ENCODE measurements at places on chromosomes 7 and 10.

DNA sequence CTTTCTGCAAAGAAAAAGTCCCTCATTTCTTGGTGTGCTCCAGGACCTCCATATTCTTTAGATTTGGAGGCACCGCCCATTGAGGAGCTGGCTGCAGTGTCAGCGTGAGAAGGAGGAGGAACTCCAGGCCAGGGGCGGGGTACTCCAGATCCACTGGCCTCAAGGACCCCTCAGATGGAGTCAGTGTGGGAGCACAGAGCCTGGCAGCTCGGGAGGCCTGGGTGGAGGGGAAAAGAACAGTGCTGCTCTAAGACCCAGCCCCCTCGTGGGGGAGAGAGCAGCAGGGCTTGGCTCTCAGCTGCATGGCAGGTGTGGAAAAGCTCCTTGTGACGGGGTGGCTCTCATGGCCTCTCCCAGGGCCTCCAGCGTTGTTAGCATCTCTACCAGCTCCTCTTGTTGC lies 70.5 kb downstream of the ITGB1 start:
- no peak for DNase-seq

DNA sequence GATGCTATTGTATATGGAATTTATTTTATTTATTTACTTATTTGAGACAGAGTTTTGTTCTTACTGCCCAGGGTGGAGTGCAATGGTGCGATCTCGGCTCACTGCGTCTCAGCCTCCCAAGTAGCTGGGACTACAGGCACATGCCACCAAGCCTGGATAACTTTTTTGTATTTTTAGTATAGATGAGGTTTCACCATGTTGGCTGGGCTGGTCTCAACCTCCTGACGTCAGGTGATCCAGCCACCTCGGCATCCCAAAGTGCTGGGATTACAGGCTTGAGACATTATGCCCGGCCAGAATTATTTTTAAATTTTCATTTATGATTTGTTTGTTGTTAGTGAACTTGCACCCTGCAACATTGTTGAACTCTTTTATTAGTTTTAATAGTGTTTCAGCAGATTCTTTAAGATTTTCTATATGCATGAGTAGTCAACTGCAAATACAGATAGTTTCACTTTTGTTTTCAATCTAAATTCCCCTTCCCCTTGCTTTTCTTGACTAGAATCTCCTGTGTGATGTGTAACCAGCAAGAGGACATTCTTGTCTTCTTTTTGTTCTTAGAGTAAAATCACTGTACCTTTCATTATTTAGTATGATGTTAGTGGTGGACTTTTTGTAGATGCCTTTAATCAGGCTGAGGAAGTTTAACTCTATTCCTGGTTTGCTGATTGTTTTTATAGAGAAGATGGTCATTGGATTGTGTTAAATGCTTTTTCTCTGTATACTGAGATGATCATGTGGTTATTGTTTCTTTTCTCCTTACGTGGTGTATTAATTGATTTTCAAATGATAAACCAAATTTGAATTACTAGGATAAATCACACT lies 27.8 kb downstream of the ZNF33A start:
- no peak for DNase-seq

- DNase-seq, result no peak
Measured at GRCh38 chr7:74329225-74329624, 40.0 kb downstream of the CLIP2 start.

- DNase-seq, result peak; percentile 81
Measured at GRCh38 chr7:137682596-137682995, 164.2 kb downstream of the DGKI start.

GRCh38 chr10:5949009-5949759 lies 28.2 kb downstream of the IL15RA start:
- DNase-seq, result peak; percentile 62

DNA sequence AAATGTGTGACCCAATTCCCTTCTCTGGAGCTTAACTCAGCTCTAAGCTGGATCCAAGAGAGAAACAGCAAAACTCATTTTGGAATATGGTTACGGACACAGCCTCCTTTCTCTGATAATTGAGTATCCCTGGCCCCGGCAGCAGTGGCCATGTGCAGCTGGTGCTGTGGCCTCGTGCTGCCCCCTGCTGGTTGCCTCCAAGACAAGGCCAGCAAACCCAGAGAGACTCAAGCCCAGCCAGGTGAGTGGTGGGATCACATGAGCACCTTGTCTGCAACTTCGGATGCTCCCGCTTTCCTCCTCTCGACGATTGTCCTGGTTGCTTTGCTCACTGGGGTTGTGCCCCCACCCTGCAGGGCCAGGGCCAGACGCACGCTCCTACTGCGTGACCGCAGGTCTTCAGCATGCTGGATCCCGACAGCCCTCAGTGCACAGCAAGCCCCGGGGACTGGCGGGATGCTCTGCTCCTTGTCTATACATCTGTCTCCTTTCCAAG lies 19.4 kb downstream of the SFTPD start:
- DNase-seq, result peak; percentile 63

DNA sequence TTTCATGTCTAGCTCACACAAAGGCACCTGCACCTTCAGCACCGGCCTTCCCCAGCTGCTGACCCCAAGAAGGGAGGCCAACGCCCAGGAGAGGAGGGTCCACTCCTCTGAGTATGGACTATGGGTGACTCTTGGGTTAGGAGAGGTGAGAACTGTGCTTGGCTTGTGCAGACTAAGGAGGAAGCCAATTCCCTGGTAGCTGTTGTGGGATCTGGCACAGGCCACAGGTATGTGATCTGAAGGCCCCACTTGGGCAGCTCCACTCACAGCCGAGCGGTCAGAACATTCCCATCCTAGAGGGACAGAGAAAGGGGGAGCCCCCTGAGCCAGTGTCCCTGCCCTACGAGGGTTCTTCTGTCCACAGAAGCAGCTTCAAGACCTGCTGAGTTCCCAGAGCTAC lies 52.8 kb upstream of the FIGNL1 start:
- no peak for DNase-seq

GRCh38 chr10:112115781-112116385 lies 67.7 kb downstream of the GPAM start:
- DNase-seq, result peak; percentile 32

DNA sequence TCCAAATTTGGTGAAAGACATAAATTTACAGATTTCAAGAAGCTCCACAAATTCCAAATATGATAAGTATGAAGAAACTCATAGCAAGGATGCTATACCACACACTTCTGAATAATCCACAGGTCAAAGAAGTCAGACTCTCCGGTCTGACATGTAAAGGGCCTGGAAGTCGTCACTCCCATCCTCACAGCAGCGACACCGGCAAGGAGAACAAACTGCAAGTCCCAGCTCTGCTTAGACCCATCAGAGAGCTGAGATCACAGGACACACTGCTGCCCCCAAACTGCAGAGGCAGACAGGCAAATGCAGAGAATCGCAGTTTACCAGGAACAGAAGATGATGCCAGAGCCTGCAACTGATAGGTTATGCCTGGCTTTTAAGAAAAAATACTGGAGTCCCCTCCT lies 62.0 kb downstream of the AMZ1 start:
- DNase-seq, result peak; percentile 57

DNA sequence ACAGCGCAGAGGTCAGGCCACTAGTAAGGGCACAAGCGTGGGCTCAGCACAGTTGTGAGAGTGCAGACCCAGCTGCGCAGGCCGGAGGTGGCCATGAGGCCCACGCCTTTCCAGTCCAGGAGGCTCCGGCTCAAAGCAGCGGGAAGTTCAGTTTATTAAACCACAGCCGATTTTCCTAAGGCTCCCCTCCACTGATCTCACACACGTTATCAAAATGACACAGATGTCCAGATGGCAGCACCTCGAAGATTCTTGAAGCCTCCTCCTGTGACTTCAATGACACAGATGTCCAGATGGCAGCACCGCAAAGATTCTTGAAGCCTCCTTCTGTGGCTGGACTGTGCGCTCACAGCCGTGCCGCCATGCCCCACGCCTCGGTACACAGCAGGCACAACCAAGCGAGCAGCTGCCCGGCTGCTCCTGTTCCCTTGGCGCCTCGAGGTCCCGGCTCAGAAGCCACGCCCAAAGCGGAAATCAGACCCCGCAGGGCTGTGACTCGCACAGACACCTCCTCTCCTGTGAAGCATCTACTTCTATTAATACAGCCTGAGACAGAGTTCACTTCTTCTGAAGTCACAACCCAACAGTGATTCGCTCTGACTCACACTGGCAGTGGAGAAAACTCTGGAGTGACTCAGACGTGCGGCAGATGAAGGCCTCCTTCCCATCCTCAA lies 122.7 kb downstream of the MAD1L1 start:
- peak; percentile 98 for DNase-seq

GRCh38 chr7:140512317-140513000 lies 33.2 kb upstream of the MKRN1 start:
- no peak for DNase-seq

GRCh38 chr7:3089493-3089892 lies 45.8 kb upstream of the CARD11 start:
- DNase-seq, result no peak

DNA sequence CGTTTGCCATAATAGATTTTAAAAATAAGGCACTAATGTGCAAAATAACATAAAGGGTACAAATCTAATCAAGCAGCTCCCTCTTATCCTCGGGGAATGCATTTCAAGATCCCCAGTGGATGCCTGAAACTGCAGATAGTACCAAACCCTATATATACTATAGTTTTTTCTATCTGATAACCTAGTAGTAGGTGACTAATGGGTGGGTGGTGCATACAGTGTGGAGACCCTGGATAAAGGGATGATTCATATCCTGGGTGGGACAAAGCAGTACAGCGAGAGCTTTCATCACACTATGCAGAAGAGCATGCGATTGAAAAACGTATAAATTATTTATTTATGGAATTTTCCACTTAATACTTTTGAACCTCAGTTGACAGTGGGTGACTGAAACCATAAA lies 464.5 kb downstream of the GRID1 start:
- DNase-seq, result no peak
